ENCODE measurements at places on chromosomes 6 and 20. TPM values are rescaled to one million over a fixed set of nuclear protein-coding genes. Genes with fewer than 3 reads are reported as not detected.

SLC13A3 gene
- total RNA-seq: 2.2 TPM

LPA gene
- not detected for total RNA-seq

IL20RA gene
- total RNA-seq: 0.17 TPM

SS18L1 gene
- total RNA-seq: 8.0 TPM

SALL4 gene
- total RNA-seq: under 0.01 TPM
